CD4-positive, alpha-beta T cell treated with Interleukin-10 for 1 hour (primary cell): ENCODE measurements at places on chromosomes 4 and X.

DNA sequence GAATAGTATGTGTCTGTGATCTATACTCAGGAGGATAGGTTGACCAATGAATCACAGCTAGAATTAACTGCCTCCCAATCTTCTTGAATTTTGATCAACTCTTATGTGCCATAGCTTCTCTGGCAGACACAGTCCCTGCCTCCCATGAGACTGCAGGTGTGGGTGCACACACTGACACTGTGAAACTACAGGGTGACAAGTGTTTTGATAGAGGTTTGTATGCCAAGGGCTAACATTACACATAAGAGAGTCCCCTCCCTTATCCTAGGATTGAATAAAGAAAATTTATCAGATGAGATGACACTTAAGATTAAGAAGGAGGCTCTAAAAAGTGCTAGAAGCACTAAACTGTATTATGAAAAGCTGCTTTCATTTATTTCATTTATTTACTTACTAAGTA, 218.4 kb upstream of the BMP3 start:
- no peak for DNase-seq

DNA sequence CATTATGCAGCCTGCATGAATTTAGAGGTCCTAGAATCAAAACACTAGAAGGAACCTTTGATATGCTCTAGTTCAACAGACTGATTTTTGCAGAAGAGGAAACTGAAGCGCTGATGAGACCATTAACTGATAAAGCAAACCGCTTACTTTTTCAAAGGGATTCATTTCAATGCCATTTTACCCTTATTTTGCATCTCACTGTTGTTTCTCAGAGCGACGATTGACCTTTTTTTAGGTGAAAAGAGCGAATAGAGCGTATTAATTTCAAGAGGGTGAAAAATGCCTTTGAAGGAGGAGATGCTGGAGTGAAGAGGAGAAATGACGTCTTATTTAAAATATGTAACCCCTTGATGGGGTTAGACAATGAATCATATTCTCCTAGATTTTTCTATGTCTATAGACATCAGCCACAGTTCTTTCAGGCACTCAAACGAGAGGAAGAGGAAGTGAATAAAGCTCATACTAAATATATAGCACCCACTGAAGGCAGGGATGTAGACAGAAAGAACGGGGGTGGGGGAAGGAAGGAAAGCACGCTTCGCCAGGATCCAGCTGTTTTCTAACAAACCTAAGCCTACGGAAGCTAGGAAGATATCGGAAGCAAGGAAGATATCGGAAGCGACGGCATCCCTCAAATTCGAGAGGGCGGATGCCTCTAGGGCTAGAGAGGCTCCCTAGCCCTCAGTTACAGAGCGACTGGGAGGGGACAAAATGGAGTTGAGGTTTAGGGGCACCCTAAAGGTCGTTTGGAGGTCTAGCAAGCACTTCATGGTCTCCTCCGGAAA, 848 bp downstream of the ACSL4 start:
- DNase-seq: peak; percentile 28

- no peak for DNase-seq
Observed at GRCh38 chrX:72358313-72358712, 52.6 kb upstream of the CITED1 start.

DNA sequence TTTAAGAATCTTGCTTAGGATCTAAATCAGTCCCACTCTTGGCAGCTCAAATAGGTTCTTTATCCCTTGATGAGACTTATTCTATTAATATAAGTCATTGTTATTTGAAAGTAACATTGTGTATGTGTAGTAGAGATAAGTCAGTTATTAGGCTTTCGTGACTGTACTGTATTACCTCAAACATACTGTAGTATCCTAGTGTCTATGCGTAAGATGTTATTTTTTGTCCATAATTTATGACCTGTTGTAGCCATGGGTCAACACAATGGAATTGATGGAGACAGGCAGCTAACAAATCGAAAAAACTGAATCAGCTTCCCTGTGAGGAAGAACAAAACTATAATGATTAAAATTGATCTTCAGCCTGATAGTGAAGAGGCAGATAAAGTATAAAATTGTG, 41.8 kb downstream of the CLCN3 start:
- no peak for DNase-seq

DNA sequence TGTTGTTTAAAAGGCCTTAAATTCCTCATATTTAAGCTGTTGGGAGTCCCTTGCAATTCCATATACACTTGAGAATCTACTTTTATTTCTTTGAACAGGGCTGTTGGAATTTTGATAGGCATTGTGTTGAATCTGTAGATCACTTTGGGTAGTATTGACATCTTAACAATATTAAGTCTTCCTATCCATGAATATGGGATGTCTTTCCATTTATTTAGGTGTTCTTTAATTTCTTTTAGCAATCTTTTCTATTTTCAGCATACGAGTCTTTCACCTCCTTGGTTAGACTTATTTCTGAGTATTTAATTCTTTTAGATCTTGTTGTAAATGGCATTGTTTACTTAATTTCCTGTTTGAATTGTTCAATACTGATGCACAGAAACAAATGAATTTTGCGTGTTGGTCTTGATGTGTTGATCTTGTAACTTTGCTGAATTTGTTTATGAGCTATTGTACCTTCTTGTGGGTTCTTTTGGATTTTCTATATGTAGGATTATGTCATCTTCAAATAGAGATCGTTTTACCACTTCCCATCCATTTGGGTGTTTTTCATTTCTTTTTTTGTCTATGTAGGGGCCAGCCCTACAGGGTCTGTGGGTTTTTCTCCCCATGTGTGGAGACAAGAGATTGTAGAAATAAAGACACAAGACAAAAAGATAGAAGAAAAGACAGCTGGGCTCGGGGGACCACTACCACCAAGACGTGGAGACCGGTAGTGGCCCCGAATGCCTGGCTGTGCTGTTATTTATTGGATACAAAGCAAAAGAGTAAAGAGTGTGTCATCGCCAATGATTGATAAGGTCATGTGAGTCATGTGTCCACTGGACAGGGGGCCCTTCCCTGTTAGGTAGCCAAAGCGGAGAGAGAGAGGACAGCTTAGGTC, 18.2 kb upstream of the CTBP1 start:
- DNase-seq: no peak

GRCh38 chrX:20212486-20213089, 54.1 kb downstream of the RPS6KA3 start:
- DNase-seq: no peak

DNA sequence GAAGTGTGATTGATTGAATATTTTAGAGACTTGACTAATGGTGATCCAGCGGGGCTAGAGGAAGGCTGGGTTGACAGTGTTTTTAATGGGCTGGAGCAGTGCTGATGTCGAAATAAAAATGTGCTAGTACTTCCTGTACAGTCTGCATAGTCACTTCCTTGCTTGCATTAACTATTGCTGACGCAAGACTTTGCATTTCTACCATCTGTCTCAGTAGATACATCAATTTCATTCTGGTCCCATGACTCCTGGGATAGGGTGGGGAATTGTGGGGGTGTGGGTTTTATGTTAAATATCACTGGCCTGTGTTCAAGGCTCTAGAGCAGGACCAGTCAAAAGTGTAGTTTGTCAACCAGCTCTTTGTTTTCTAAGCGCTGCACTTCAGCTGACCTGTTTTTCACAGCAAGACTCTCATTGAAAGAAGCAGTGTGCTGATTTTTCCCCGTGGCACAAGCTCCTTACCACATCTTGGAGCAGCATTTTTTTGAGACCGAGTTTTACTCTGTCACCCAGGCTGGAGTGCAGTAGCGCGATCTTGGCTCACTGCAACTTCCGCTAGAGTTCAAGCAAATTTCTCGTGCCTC, 35.2 kb upstream of the PHEX start:
- no peak for DNase-seq

DNA sequence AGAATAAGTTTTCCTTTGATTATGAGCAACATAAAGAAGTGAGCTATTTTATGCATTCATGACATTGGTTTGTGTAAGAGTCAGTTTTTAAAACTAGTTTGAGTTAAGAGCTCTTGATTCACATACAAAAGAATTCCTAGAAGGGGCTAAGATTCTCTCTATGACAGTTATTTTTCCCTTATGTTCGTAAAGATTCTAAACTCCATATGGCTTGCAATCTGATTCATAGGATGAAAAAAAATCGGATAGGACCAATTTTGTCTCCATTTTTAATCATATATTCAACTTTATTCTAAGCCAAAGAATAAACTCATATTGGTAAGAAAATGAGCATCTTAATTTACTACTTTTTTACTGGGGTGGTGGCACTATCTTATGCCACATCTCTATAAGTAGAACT, 79.4 kb downstream of the NAP1L3 start:
- DNase-seq: no peak
